ENCODE measurements at places on chromosomes 6 and 20. TPM values are rescaled to one million over a fixed set of nuclear protein-coding genes. Genes with fewer than 3 reads are reported as not detected.

GRCh38 chr20:12928358-12928754 is 80.4 kb upstream of the SPTLC3 start:
- no peak for DNase-seq
- no peaks in the 10 kb centered on the region for H3K27me3 ChIP-seq
- no peaks in the 10 kb centered on the region for H3K4me1 ChIP-seq
- H3K36me3 ChIP-seq, result no peaks in the 10 kb centered on the region
- H3K27ac ChIP-seq, result no peak overlapping the region

DNA sequence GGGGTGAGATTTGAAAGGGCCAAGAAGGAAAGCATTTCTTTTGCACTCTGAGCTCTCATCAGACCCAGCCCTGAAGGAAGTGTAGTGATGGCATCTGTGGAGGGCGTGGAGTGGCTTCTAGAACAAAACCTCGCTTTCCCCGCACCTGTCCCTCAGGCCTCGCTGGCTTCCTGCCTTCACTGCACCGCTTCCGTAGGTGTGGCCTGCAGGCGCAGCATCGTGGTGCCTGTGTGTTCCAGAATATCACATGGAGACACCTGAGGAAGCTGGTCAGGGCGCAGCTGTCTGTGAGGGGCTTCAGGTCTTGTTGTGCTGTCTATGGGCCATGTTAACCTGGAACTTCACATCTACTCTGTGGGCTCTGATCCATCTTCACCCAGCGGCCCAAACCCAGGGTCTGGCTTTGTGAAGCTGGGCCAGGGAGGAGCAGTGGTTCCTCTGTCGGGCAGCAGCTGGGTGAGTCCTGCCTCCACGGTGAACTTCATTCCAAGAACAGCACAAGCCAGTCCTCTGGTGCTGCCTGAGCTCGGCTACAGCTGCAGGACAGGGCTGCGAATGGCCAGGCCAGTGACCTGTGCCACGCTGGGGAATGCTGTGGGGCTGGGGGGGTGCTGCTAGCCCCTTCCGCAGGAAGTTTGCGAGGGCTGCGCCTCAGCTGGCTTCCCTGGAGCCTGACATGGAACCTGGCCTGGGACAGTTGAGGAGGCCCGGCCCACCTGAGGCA is 40.9 kb downstream of the DSTN start:
- no peak overlapping the region for H3K27ac ChIP-seq
- no peaks in the 10 kb centered on the region for H3K4me1 ChIP-seq
- no peak overlapping the region for H3K4me3 ChIP-seq
- no peaks in the 10 kb centered on the region for H3K27me3 ChIP-seq
- DNase-seq, result peak; percentile 28
- peaks cover 5% of the 10 kb centered on the region for H3K36me3 ChIP-seq

The B3GAT2 gene
- total RNA-seq, result 0.24 TPM

- no peaks in the 10 kb centered on the region for H3K4me1 ChIP-seq
- no peak overlapping the region for H3K27ac ChIP-seq
- H3K36me3 ChIP-seq, result no peaks in the 10 kb centered on the region
- H3K4me3 ChIP-seq, result no peak overlapping the region
- H3K27me3 ChIP-seq, result no peaks in the 10 kb centered on the region
- DNase-seq, result no peak
Measured at GRCh38 chr20:50263831-50264230, 73.2 kb downstream of the CEBPB start.

The PRSS35 gene
- total RNA-seq, result 1.4 TPM

DNA sequence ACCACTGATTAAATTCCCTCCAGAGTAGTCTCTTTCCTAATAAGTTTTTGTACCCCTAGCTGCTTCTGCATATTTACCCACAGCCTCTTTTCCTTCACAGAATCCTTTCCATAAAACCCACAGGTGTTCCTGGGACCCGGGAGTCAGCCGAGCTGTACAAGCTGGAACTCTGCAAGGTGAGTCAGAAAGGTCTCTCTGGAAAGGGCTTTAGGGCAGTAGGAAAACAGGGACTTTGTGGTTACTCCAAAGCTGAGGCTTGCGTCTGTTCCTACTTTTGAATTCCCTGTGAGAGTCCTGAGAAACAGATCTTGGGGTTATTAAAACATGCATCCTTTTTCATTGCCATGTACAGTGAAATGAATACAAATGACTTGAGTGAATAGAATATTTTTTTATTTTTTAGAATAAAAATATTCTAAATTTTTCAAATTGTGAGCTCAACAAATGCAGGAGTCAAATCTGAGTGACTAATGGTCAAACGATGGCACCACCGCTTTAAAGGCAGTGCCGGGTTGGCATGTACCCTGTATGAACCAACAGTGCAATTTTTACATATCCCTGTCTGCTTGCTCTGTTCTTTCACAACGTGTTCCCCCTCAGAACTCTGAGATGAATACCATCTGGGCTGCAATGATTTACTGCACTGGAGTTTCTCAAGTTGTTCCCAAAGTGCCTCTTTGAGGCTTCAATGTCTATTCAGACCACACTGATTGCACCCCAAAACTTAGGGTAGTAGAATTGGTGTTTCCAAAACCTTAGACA is 78.4 kb downstream of the GFRAL start:
- no peak overlapping the region for H3K27ac ChIP-seq
- no peak overlapping the region for H3K4me3 ChIP-seq
- 0 out of 2 replicates have a peak, but pooled peaks cover 2% of the 10 kb centered on the region for H3K4me1 ChIP-seq
- DNase-seq, result no peak

DNA sequence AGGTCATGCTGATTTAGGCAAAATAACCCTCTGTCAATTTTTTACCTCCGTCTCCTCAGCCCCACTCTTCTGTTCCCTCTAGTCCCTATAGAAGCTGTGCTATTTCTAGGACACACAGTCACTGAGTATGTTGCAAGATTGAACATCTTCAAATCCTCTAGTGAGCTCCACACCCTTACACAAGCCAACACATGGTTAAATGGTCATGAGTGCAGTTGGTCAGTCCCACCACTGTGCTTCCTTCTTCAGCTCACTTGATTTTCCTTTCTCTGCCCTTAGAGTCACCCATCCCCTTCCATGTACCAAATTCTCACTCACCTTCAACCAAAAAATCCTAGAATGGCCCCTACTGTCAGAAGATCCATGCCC is 48.2 kb upstream of the F13A1 start:
- H3K27ac ChIP-seq, result no peak overlapping the region
- DNase-seq, result no peak
- no peak overlapping the region for H3K4me3 ChIP-seq
- H3K4me1 ChIP-seq, result no peaks in the 10 kb centered on the region
- H3K36me3 ChIP-seq, result no peaks in the 10 kb centered on the region
- H3K27me3 ChIP-seq, result no peaks in the 10 kb centered on the region

- H3K4me1 ChIP-seq, result peaks cover 19% of the 10 kb centered on the region
- H3K36me3 ChIP-seq, result no peaks in the 10 kb centered on the region
- H3K27ac ChIP-seq, result peak overlapping the region; percentile 66
Measured at GRCh38 chr6:56852260-56853010, 102.5 kb upstream of the BEND6 start.

The TINAG gene
- not detected for total RNA-seq

The NPBWR2 gene
- not detected for total RNA-seq

The RIN2 gene
- 1.0 TPM for total RNA-seq

- H3K27me3 ChIP-seq, result no peaks in the 10 kb centered on the region
- no peaks in the 10 kb centered on the region for H3K4me1 ChIP-seq
- DNase-seq, result no peak
- no peak overlapping the region for H3K27ac ChIP-seq
- H3K4me3 ChIP-seq, result no peak overlapping the region
- H3K36me3 ChIP-seq, result peaks cover 72% of the 10 kb centered on the region
Measured at GRCh38 chr6:167948716-167949115, 48.8 kb upstream of the KIF25 start.

GRCh38 chr20:31476643-31477215 is 1.6 kb downstream of the REM1 start:
- no peak overlapping the region for H3K4me3 ChIP-seq
- DNase-seq, result no peak
- no peak overlapping the region for H3K27ac ChIP-seq
- H3K4me1 ChIP-seq, result no peaks in the 10 kb centered on the region
- H3K36me3 ChIP-seq, result peaks cover 12% of the 10 kb centered on the region

DNA sequence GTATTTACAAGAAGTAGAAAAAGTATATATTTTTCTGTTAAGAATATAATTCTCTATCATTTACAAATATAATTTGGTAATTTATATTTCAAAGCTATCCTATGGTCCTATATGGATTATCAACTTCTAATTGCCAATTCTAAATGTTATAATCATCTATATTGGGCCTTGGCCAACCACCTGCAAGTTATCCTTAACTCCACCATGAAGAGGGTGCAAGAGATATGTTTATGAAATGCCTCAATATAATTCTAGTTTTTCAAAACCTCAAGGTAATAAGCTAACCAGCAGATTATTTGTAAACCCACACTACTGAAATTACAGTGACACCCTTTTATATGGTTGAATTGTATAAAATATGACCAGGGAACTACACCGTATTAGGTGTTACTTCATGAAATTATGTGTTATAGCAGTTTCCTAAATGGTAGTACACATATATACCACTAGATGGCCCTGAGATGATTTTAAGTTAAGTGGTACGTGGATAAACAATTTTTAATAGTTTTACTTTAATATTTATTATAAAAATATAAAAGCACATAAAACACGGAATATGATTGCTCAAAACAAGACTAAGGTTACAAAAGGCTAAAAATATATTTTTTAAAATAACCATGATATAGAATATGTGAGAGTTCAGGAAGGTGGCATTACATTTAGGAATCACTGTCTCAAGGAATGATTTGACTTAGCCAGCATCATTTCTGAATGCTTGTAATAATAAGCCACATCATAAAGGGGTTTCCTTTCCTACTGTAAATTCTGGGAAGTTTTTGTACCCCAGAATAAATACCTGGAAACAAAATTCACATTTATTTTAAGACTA is 9.8 kb upstream of the PNISR start:
- no peaks in the 10 kb centered on the region for H3K27me3 ChIP-seq
- no peaks in the 10 kb centered on the region for H3K4me1 ChIP-seq
- H3K27ac ChIP-seq, result no peak overlapping the region

DNA sequence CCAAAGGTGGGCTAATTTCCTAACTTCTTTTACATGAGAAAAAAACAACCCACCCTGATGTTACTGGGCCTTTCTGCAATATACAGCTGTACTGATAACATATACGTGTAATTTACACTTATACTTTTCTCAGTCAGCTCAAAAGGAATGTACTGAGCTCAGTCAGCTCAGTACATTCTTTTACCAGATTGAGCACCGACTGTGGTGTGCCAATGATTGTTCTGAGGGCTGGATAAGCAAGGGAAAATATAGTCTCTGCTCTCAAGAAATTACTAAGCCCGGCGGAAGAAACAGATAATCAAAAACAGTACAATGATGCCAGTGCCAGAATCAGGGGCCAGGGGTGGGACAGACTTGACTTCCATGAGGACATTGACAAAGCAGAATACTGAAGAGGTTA is 10.0 kb upstream of the BLOC1S5 start:
- no peak overlapping the region for H3K27ac ChIP-seq
- H3K27me3 ChIP-seq, result no peaks in the 10 kb centered on the region
- peaks cover 13% of the 10 kb centered on the region for H3K36me3 ChIP-seq

- no peaks in the 10 kb centered on the region for H3K4me1 ChIP-seq
- DNase-seq, result no peak
- H3K36me3 ChIP-seq, result no peaks in the 10 kb centered on the region
Measured at GRCh38 chr20:25654487-25654886, 30.7 kb upstream of the NANP start.

DNA sequence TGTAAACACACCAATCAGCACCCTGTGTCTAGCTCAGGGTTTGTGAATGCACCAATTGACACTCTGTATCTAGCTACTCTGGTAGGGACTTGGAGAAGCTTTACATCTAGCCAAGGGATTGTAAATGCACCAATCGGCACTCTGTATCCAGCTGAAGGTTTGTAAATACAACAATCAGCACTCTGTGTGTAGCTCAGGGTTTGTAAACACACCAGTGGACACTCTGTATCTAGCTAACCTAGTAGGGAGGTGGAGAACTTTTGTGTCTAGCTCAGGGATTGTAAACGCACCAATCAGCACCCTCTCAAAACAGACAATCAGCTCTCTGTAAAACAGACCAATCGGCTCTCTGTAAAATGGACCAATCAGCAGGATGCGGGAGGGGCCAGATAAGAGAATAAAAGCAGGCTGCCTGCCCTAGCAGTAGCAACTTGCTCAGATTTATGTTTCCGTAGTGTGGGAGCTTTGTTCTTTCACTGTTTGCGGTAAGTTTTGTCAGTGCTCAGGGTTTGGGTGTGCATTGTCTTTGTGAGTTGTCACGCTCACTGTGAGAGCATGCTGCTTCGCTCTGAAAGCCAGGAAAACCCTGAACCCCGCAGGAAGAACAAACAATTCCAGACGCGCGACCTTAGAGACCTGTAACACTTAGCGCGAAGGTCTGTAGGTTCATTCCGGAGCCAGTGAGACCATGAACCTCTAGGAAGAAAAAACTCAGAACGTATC is 37.0 kb downstream of the RIOK1 start:
- DNase-seq, result no peak
- H3K36me3 ChIP-seq, result no peaks in the 10 kb centered on the region
- H3K4me3 ChIP-seq, result no peak overlapping the region
- H3K4me1 ChIP-seq, result no peaks in the 10 kb centered on the region
- H3K27ac ChIP-seq, result no peak overlapping the region
- no peaks in the 10 kb centered on the region for H3K27me3 ChIP-seq

DNA sequence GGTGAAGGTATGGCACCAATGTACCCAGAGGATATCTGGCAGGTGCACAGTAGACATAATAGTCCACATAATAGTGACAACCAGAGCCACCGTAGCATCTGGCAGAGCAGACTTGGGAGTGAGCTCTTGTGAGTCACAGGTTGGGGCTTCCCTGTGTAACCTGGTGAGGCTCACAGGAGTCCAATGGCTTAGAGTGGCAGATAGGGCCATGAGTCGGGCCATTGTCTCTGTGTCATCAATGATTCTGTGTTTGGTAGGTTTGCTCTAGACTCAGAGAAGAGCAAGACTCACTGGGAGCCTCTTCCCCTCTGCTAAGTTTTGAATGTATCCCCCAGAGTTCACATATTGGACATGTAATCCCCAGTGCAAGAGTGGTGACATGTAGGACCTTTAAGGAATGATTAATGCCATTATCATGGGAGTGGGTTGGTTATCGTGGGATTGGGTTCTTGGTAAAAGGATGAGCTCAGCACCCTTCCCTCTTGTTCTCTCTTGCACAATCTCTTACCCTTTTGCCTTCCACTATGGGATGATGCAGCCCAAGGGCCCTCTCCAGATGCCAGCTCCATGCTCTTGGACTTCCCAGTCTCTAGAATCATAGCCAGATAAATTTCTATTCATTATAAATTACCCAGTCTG is 22.6 kb upstream of the SIRPA start:
- no peak overlapping the region for H3K27ac ChIP-seq
- no peak for DNase-seq
- H3K36me3 ChIP-seq, result no peaks in the 10 kb centered on the region
- H3K4me1 ChIP-seq, result no peaks in the 10 kb centered on the region
- no peaks in the 10 kb centered on the region for H3K27me3 ChIP-seq
- no peak overlapping the region for H3K4me3 ChIP-seq

All from H9 (cell line).